ENCODE measurements at places on chromosomes 7 and 10.

- no peak for DNase-seq
Observed at GRCh38 chr7:5532536-5533335, 109.1 kb upstream of the TNRC18 start.

DNA sequence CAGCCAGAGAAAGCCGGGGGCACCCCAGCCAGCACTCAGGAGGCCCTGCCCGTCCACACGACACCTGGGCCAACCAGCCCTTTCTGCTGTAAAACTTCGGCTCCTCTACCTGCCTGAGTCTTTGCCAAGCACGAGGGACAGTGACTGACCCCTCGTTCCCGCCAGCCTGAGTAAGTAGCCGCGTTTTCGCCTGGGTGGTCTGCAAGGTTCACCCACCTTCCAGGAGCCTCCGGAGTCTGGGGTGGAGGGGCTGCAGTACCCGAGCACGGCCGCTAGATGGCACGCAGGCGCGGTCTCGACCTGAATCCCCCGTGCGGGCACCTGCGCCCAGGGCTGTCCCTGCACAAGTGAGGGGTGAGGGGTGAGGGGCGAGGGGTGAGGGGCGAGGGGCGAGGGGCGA lies 192.7 kb downstream of the PTPRN2 start:
- peak; percentile 13 for DNase-seq

DNA sequence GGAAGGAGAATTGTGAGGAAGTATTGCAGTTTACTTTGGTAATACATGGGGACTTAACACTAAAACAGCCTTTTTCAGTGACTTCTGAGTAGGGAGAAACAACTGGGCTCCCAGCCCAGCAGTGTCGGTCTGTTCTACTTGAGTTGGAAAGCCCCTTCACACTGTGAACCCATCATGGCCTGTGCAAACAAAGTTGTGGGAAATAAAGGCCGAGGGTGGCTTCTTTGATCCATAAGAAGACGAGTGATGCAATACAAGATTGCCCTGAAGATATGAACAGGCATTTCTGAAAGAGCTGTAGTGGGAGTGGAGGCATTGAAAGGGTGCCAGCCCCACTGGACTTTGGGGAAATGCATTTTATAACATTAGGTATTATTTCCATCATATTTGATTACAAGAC lies 28.3 kb downstream of the C10orf120 start:
- DNase-seq = no peak

- no peak for DNase-seq
Observed at GRCh38 chr10:64033711-64034110, 512.5 kb downstream of the REEP3 start.

GRCh38 chr7:140039896-140040295 lies 22.9 kb downstream of the PARP12 start:
- no peak for DNase-seq

- no peak for DNase-seq
Observed at GRCh38 chr10:103763374-103764202, 91.8 kb downstream of the SH3PXD2A start.

DNA sequence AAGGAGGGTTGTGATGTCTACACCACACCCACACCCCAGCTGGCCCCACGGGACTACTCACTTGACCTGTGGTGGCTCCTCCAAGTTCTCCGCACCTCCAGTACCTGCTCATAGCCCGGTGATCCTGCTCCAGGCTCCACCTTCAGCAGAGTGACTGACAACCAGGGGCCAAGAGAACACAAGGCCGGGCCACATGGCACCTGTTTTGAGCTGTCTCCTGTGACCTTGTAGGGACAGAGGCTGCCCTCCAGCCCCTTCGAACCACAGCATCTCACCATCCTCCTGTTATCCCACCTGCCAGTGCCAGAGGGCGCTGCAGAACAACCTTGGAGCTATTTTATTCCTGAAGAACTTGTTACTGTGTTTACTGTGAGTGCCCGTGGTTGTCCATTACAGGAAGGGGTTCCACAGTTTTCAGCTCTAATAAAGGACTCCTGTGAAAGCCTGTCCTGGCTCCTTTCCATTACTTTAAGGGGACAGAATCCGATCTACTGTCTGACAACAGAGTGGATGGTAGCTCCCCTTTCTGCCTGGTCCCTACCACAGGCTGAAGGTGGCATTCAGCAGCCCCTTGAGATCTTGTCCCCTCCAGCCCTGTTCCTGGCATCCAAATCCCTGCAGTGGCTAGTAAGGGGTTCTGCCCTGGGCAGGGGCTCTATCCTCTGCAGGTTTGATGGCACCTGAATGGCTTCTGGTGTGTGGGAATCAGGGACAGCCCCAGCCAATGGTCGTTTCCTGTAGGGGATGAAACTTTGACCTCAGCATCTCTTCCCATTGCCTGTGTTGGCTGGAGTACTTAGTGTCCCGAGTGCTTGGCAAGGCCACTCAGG lies 50.8 kb downstream of the C10orf120 start:
- DNase-seq = no peak

DNA sequence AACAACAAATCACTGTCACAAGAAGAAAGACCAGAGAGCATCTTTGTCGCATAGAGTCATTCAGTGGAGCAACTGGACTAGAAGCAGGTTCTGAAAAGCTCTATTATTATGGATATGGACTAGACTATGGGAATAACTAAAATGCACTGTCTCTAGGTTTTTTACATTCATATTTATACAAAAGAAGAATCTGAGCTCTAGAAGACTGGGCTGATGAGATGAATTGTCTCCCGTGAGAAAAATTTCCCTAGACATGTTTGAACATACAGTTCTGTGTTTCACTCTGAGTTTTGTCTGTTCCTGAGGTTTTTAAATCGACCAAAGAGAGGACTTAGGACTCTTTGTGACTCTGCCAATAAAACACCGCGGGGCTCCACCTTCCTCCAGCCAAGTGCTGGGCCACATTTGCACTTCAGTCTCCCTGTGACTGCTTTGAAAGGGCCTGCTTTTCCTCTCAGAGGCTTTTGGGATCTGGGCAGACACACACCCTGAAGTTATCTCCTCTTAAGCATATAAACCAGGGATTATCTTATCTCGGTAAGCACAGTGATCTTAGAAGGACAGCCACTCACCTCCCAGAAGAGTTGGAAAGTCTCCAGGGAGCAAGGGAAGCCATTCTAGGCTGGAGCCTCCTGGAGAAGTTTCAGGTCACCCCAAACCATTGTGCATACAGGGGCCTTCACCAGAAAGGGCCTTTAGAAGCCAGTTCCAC lies 101.0 kb upstream of the JCAD start:
- DNase-seq = no peak

- no peak for DNase-seq
Observed at GRCh38 chr7:128033246-128033645, 2.0 kb upstream of the LRRC4 start.

DNA sequence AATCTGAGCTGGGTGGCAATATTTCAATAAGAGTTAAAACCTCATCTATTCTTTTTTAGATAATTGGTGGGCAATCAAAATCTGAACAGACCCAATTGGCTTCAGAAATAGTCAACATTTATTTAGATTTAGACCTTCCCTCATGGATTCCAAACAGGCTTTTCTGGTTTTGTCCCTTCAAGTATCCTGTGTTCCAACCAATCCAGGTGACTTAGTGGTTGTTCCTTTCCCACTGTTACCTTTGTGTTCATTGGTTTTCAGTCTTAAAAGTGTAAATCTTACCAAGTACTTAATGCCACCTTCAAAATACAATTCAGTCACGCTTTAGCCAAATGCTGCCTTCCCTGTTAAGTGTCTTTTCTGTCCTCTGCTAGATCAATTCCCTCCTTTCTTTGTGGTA lies 85.9 kb downstream of the AHR start:
- no peak for DNase-seq

- DNase-seq = no peak
Observed at GRCh38 chr10:76331742-76332141, 900.3 kb downstream of the LRMDA start.

DNA sequence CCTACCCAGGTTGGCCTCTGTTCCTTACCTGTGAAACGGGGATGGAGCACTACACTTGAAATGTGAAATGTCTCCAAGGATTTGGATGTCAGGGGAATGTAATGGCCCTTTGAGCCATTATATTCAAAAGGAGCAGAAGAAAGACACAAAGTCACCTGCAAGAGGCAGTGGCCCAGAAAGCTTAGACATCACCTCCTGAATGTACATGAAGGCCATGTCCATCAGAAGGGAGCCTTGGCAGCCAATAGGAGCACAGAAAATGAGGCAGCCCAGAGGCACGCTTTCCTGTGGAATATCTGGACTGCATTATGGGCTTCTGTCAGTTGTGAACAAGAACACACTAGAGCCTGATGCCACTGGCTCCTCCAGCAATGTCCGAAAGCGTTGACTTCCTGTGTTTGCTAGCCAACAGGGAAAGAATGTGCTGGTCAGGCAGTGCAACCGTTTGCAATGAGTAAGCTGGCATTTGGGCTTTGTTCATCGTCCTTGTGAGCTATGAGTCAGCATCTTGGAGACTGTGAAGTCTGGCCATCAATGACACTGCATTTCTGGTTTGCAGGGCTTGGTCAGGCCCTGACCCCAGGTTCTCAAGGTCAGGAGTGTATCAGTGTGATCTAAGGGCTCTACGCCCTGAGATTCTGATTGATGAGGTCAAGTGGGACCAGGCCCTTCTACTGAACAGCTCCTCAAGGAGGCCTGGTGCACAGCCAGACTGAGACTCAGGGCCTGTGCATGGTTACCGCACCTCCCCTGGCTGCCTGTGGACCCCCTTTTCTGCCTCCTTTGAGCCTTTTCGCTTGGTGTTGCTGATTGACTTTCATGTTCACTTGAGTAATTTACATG lies 222.4 kb downstream of the RPS24 start:
- DNase-seq = no peak

- DNase-seq = no peak
Observed at GRCh38 chr7:1651031-1651446, 19.0 kb upstream of the ELFN1 start.

DNA sequence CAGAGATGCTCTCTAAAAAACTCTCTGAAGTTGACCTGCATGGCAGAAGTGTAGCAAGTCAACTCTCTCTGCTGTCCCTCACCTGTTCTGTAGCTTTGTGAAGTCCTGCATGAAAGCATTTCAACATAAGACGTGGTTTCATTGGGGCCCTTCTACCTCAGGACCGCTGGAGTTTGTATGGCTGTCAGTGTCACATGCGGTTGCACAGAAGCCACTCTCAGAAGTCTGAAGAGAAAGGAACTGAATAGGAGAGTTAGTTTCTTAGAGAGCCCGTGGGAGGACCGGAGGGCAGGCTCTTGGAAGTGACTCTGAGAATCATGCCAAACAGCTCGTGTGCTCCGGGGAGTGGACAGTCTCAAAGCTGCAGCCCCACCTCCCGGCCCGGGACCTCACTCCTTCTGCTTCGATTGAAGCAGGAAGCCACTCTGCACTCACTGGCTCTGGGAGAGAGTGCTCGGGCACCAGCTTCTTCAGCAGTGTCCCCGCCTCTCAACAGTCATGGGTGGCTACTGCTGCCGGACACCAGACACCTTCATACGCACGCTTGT lies 486.7 kb downstream of the SDK1 start:
- no peak for DNase-seq

DNA sequence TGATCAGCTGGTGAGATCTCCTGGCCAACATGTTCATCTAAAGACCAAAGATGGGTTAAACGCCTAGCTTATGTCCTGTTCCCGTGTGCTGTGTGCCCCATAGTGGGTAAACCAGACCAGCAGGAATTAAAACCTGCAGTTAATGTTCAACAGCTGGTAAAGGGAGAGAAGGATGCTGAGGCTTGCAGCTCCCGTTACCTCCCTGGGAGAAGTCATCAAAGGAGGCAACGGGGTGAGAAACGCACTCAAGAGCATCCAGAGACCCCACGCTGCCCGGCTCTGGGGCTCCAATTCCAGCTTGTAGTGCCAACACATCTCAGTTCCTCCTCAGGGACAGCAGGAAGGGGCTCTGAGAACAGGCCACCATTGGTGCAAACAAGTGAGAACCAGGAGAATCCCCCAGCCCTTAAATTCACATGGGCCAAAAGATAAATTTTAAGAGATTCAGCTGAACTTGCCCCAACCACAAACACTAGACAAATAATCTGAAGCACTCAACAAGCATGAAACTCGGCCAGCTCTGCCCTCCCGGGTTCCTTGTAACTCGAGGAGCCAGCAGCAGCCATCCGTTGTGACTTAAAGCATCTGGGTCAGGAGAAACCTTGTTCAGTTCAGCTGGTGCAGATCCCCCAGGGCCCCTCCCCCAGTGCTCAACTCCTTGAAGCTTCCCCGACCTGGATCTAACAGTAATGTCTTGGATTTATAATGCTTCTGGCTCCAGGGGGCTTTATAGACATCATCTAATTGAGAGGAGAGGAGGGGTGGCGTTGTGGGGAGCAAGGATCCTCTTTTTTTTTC lies 29.4 kb downstream of the FAM241B start:
- DNase-seq = no peak

DNA sequence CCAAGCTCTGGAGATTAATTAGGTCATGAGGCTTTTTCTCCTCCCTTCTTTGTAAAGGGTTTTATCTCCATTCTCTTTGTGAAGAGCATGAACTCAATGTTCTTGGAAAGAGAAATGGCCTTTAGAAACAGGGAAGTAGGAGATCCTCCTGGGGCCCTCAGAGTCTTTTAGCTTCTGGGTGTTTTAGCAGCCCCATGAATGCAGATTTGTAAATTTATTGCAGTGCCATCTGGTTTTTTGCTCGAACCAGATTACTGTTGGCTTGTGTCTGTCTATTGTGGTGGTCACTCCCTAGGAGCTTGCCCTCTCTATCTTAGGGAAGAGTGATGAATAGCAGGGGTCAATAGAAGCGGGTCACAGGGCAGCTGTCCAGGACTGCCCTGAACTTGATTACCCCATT lies 110.6 kb downstream of the BTRC start:
- no peak for DNase-seq

GRCh38 chr10:7701158-7701742 lies 1.9 kb upstream of the ITIH2 start:
- no peak for DNase-seq

- no peak for DNase-seq
Observed at GRCh38 chr7:147639037-147639436, 951.5 kb upstream of the C7orf33 start.

DNA sequence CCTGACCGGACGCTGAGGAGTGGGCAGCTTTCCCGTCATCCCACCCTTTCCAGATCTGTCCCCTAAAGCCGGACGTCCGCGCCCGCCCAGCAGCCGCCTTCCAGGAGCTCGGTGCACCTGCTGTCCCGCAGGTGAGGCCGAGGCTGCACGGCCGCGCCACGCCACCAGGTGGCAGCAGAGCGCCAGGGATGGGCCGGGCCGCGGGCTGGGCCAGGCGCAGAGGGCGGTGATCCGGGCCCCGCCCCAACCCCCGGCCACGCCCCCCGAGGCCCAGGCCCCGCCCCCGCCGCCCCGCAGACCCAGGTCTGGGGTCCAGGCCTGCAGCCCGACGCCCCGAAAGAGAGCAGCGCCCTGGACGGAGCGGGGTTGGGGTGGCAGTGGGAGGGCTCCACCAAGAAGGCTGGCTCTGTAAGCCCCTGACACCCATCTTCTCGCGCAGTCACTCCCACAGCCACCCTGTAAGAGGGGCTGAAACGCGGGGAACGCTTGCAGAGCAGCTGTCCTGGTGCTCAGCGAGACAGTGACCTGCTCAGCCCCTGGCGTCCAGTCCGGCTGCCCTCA lies 32.2 kb downstream of the FOXL3 start:
- DNase-seq = peak; percentile 79

DNA sequence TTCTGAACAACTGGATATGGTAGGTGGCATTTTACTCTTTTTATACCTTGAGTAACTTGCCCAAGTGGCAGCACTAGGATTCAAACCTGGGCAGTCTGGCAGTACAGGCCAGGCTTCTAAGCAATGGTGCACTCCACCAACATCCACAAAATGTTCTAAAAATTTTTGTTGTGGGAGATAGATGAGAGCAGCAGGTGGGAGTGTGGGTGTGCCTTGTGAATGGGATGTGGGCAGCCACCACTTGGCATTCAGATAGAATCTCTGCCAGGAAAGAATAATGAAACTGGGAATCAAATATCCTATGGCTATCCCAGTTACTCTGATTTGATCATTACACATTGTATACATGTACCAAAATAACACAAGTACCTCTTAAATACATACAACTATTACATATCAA lies 810.7 kb downstream of the MAGI2 start:
- DNase-seq = no peak

Data from activated T-helper 1 cell treated with Interleukin-2 at 50 U/mL for 16 hours (primary cell).